ENCODE measurements at places on chromosomes 12 and 14.
A peak's percentile ranks its signal among the peaks of the same experiment; 100 is the strongest.

- no peak for DNase-seq
Measured at GRCh38 chr12:9345171-9345570, 137.0 kb upstream of the PZP start.

- DNase-seq: no peak
Measured at GRCh38 chr12:105212438-105212837, 23.5 kb downstream of the APPL2 start.

GRCh38 chr12:24109381-24110039 is 160.0 kb upstream of the SOX5 start:
- no peak for DNase-seq

- DNase-seq: no peak
Measured at GRCh38 chr12:42143452-42144157, 1.1 kb downstream of the GXYLT1 start.

DNA sequence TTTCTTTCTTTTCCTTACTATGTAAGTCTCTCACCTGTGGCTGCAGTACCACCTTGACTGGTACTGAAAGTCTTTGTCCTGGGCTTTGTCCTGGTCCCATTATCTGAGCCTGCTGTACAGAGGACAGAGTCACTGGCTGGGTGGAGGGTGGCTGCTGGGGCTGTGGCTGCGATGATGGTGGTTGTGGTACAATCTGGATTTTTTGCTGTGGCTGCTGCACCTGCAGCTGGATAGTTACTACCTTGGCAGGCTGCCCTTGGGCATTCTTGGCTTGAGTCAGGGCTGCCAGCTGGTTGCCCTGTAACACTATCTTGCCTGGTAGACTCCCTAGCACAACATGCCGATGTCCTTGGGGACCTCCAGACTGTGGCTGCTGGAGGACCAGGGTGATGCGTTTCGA is 27.0 kb downstream of the CHD8 start:
- DNase-seq: no peak

DNA sequence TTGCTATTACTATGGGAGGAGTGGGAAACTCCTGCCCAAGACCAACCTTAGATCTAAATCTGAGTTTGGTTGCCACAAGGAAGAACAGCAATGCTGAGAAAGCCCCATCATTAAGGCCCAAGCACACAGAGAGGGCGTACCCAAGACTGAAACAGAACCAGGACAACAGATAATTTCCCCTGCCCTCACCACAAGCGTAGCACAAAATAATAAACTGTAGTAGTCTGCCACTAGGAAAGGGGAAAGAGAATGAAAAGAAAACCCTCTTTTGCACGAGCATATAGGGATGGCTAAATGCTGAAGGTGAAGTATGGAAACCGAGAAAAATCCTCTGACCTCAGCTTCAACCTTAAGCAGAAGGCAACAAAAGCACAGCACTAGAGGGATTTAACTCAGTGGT is 76.5 kb upstream of the DHRS4 start:
- no peak for DNase-seq

GRCh38 chr14:71932229-71932981 is at the start of gene RGS6:
Gene RGS6 (plus strand): TSS chr14:71932429.
- peak; percentile 22 for DNase-seq

GRCh38 chr14:91138511-91139359 is 24.9 kb downstream of the DGLUCY start:
- DNase-seq: no peak

GRCh38 chr12:44571006-44571550 is 305.0 kb downstream of the NELL2 start:
- no peak for DNase-seq

DNA sequence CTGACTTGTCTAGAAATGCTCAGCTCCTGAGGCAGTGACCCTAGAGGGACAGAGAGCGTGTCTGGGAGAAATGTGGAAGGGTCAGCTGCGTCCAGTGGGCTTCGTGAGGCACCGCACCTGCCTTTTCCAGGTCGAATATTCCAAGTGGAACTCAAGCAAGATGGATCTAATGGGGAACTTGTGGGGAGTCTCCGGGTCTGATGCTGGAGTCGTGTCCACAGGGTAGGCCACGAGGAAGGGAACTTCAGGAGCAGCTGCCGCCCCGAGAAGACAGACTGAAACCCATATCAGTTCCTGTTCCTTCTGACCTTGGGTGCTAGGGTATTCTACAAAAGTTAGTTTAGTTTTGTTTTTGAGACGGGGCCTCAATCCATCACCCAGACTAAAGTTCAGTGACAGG is 67.5 kb downstream of the TNFAIP2 start:
- no peak for DNase-seq

DNA sequence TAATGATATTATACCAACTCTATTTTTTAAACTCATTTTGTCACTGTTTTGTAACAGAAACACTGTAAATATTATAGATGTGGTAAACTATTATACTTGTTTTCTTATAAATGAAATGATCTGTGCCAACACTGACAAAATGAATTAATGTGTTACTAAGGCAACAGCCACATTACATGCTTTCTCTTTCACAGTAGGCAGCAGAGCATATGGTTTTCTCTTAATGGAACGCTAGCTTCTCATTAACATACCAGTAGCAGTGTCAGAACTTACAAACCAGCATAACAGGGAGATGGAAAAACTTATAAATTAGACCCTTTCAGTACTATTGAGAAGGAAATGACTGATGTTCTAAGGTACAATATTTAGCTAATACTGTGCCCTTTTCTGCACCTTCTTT is 398.8 kb downstream of the PRKD1 start:
- DNase-seq: no peak

- DNase-seq: no peak
Measured at GRCh38 chr14:82113007-82113406, 579.4 kb upstream of the SEL1L start.

DNA sequence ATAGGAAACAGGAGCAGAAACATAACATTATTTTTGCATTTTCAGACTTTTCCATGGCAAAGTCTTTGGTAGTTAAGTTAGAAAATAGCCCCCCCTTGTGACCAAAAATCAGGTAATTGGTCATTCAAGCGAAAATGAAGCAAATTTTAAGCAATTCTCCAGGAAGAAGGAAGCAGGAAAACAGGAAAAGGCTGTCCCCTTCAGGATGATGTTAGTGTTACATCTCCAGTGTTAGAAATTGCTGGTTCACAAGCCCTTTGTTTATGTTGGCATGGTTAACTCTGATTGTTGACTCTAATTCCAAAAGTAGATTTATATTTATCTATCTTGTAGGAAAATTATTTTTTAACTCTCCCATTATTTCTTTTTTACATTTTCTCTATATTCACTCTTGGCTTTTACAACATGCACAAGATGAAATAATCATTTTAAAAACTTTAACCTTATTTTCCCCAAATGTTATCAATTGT is 18.8 kb upstream of the GAS2L3 start:
- peak; percentile 29 for DNase-seq

GRCh38 chr14:103156651-103157378 is 33.6 kb downstream of the TNFAIP2 start:
- DNase-seq: no peak

DNA sequence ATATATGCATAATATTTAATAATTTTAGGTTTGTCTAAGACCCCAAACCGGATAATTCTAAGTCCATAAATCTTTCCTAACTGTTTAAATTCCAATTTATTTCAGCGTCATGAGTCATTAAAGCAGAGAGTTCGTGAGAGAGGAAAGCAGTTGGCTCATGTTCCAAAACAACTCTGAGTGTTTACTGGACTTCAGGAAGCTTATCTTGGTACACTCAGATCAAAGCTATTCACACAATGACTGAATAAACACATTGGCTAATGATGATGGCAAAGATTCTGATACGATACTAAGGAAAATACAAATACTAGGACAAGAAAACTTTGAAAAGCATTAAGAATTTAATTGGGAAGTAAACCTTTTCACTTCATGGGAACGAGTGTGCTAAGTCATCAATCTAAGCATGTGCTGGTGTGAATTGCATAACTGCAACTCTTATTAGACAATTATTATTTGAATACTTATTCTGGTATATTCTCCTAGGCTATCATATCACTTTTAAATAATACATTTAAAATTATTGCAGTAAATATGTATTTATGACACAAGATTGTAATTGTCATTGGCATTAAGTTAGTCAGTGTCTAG is 34.8 kb upstream of the CLEC14A start:
- DNase-seq: peak; percentile 27

DNA sequence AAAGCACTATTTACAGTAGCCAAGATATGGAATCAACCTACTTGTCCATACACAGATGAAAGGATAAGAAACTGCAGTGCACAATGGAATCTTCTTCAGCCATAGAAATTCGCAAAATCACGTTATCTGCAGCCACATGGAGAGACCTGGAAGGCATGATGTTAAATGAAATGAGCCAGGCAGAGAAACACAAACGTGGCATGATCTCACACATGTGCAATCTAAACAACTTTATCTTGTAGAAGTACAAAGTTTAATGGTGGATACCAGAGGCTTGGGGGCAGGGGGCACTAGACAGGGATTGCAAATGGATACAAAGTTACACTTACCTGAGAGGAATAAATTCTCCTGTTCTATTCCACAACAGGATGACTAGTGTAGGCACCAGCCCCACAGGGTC is 24.1 kb downstream of the ASCL4 start:
- no peak for DNase-seq

GRCh38 chr14:99865408-99865807 is 72.2 kb downstream of the EML1 start:
- DNase-seq: no peak

DNA sequence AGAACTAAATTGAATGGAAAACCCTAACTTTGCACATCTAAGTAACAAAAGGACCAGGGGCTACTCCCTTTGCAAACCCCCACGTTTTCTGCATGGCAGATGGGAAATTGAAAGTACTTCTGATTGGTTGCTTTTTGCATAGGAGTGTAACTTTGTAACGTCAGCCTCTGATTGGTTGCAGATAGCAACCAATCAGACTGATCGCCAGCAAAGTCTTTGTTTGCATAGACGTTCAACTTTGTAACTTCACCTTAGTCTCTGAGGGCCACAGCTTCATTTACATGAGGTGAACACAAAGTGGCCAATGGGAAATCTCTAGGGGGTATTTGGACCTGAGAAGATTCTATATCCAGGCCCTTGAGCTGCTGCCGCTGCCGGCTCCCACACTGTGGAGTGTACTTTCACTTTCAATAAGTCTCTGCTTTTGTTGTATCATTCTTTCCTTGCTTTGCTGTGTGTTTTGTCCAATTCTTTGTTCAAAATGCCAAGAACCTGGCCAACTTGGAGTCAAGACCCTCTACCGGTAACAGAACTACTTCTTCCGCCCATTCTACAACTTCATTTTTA is 102.5 kb upstream of the PRICKLE1 start:
- DNase-seq: no peak

GRCh38 chr14:92198804-92199203 is 77.0 kb downstream of the CPSF2 start:
- DNase-seq: no peak

GRCh38 chr12:87953256-87953860 is 75.8 kb downstream of the C12orf50 start:
- no peak for DNase-seq

- DNase-seq: no peak
Measured at GRCh38 chr12:7441216-7441615, 2.7 kb downstream of the CD163L1 start.

DNA sequence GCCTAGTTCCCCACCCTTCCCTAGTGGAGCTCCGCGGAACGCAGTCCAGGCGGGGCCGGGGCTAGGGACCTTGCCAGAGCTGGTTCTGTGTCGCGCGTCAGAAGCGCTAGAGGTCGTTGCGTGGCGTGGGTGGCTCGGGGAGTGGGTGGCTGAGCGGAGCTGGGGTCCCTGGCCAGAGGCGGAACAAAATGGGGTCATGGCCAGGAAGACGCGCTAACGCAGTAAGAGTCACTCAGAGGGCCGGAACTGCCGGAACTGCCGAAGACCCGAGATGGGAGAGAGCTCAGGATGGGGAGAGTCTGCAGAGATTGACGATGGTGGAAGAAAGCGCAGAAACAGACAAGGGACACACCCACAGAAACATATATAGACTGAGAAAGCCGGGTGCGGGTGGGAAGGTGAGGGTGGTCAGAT is 4.8 kb downstream of the DGKA start:
- no peak for DNase-seq

DNA sequence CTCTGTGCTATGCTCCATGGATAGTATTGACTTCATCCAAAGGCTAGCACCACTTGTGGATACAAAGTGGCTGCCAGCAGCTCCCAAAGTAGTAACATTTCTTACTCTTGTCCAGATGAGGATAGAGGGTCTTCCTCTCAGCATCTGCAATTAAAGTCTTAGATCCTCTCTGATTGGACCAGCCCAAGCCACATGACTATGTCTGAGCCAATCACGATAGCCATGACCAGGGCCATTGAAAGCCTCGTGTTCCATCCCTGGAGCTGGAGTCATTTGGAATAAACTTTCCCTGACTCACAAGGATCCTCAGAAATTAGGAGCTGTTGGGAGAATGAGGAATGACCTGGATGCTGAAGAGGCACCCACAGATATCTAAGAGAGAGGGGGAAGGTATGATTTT is 28.5 kb upstream of the SLC24A4 start:
- DNase-seq: no peak

GRCh38 chr14:76957224-76957891 is 71.2 kb downstream of the IRF2BPL start:
- no peak for DNase-seq

DNA sequence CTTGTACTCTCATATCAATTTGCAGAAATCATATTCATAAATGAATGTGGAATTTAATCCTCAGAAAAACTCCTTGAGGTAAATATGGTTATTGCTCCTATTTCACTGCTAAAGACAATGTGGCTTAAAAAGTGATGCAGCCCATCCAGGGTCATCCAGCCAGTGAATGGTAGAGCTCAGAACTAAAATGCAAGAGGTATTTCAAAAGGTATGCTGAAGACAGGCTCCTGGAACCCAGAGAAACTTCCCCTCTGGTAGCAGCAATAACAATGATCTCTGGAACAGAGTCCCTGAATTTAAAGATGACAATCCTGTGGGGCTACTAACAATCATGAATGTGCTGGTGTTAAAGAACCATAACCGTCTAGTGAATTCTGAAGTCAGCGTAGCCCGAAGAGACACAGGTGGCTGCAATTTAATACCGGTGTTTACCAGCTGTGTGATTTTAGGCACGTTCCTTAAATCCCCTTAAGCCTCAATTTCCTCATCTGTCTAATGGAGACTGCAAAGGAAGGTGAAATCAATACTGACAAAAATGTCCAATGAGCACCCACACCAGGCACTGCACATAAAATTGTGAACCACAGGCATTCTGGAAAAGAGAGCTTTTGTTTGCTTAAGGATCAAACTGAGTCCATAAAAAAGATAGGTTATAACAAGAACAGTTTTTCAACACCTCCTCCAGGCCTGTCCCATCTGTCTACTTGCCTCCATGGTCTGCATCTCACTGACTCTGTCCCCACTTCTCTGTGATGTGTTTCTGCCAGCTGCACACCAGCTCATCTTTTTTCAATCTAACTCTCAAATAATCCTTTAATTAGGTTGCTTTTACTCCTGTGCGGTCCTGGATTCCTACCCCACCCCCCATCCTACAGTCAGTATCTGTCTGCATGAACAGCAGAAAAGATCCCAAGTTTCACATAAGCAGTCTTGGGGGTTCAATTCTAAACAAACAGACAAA is 10.5 kb downstream of the TM7SF3 start:
- DNase-seq: no peak

DNA sequence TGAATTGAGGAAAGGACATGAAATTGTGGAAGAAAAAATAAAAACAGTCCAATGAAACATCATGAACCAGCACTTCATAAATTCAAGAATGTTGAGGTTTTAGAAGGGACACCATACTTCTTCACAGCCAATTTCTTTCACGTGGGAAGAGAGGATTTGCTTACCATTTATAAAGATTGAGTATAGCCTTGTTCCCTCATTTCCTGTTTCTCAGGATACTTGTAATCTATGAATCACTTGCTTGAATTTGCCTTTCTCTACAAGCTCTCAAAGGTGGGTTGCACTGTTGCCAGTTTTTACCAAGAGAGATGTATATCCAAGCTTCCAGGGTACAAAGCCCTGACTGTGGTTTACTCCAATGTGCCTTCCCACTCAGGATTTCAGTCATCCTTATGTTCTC is 116.1 kb downstream of the DUSP6 start:
- no peak for DNase-seq
